ENCODE measurements at places on chromosomes 1 and 21. TPM values are rescaled to one million over a fixed set of nuclear protein-coding genes. Genes with fewer than 3 reads are reported as not detected.
A peak's percentile ranks its signal among the peaks of the same experiment; 100 is the strongest.

- DNase-seq = no peak
These were observed 24.2 kb downstream of the ABL2 start for GRCh38 chr1:179205284-179205683.

Gene OR2T2
- not detected for total RNA-seq

GRCh38 chr1:99580451-99580850 lies 65.5 kb upstream of the PALMD start:
- no peak for DNase-seq

Gene LCE1C
- total RNA-seq = not detected

- no peak for DNase-seq
These were observed 33.8 kb downstream of the HS2ST1 start for GRCh38 chr1:86948212-86948611.

Gene FCRL4
- total RNA-seq = not detected

Gene SYT6
- total RNA-seq = 0.13 TPM

Gene ITGB2
- total RNA-seq = 3.7 TPM

Gene HLCS
- 30.9 TPM for total RNA-seq

DNA sequence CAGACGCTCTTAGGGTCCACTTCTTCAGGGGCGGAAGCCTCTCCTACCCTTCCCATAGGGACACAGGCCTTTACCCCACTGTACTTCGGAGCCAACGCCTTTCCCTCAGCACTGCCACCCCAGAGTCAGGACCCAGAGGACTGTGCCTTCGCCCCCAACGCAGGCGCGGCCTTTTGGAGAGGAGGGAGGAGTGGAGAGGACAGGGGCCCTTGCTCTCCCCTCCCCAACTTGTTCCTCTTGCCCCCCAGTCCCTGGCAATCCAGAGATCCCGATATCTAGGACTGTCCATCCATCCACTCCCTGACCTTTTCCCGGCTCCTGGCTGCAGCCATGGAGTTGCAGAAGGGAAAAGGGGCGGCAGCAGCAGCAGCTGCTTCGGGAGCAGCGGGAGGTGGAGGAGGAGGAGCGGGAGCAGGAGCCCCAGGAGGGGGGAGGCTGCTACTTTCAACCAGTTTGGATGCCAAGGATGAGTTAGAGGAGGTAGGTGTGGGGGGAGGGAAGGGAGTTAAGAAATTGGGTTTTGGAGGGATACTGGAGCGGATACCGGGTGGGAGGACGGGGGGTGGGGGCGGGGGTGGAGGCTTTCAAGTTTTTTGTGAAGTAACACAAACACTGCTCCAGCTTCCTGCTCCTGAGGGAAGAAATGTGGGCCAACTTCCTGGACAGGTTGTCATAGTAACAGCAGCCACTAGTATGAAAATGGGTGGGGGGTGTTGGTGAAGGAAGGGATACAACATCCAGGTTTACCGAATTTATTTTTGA lies 636 bp downstream of the INTS3 start:
- peak; percentile 56 for DNase-seq

DNA sequence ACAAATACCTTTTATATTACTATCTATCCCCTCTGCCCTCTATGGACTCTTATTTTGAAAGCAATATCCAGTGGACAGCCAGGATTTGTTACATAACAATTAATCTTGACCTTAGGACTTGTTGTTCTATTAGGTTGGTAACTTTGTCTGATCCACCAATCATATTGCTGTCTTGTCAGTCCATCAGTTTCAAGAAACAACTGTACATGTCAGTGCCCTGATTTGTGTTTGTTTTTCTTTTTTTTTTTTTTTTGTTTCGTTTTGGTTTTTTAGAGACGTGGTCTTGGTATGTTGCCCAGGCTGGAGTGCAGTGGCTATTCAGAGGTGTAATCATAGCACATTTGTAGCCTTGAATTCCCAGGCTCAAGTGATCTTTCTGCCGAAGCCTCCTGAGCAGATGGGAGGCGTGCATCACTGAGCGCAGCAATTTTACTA lies 1.5 kb upstream of the SCP2 start:
- DNase-seq = peak; percentile 48

Gene CYP4Z1
- total RNA-seq = not detected

Gene LRRC38
- not detected for total RNA-seq

- no peak for DNase-seq
These were observed 640 bp downstream of the JTB start for GRCh38 chr1:153976819-153977249.

Gene INAVA
- 1.5 TPM for total RNA-seq

- no peak for DNase-seq
These were observed 481.8 kb upstream of the NFIA start for GRCh38 chr1:60600532-60600931.

- no peak for DNase-seq
These were observed 15.4 kb upstream of the ARF1 start for GRCh38 chr1:228066891-228067654.

DNA sequence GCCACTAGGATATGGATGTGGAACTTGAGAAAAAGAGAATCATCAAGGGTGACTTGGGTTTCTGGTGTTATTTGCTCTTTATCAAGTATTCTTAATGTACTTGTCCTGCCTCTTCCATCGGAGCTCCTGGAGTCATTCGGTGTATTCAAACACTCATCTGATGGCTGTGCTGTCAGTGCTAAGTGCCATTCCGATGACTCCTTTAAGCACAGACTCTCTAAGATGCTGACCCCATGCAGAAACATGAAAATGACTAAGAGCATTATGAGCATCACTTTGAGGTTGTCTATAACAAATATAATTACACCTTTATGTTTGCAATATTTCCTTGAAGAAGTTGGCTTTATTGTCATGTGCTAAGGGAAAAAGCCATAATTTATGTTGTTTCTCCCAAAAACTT lies 11.3 kb upstream of the RPL5 start:
- no peak for DNase-seq

Gene C4BPA
- not detected for total RNA-seq

GRCh38 chr1:227786673-227787512 lies 28.6 kb upstream of the PRSS38 start:
- no peak for DNase-seq

Gene CR1
- total RNA-seq = not detected

Gene VHLL
- total RNA-seq = not detected

DNA sequence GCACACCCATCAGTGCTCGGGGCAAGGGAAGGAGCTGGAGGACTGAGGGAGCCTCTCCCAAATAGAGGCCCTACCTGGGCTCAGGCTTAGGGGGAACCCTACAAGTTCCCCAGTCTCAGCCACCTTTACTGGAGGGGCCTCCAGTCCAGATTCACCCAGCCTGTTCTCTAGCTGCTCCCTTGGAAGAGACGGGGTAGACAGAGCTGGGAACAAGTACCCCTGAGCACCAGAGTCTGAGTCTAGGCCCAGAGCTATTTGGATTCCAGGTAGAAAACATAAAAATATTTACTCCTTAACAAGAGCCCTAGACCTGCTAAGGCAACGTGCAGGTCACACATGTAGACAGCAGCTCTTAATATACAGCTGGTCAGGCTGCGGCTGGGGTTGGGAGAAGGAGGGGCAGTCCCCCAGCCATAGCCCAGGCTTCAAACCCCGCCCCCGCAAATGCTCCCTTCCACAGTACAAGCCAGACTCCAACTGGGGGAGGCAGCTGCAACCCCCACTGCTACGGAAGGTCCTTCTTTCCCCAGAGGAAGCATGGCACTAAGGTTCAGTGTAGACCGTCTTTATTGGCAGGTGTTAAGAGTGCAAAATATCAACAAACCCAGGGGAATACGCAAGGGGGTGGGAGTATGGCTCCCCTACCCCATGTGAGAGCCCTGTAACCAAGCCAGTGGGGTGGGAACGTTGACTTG lies 8.0 kb downstream of the TENT5B start:
- no peak for DNase-seq

DNA sequence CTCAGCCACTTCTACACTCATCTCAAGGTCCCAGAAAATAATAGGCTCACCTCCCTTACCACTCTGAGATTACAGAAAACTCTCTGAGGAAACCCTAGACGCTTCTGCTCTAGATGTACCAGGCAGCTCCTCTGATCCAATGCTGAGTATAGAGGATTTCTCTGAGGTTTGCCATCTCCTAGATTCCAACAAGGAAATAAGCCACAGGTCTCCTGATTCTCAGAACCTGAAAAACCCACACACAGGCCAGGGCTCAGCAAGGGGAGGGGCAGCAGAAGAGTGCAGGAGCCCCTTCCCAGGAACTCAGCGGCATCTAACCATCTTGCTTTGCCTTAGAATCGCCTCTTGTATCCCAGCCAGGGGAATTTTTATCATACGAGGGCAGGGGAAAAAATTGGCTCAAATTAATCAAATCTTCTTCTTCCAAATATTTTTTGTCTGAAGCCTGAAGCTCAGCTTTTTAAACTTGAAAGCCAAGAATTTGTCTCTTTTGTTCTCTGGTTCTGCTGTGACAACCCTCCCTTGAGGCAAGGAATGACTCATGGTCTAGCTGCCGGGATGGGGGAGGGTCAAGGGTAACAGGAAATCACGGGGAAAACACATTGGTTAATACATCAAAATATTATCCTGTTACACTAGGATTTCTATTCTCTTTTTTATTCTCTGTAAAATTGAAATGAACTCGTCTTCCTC lies 30.8 kb downstream of the GORAB start:
- DNase-seq = peak; percentile 88

Gene BRINP3
- not detected for total RNA-seq

Gene NKAIN1
- total RNA-seq = not detected

GRCh38 chr1:82065916-82066315 lies 265.2 kb downstream of the ADGRL2 start:
- no peak for DNase-seq

GRCh38 chr1:178341261-178341956 lies 155.4 kb downstream of the CLEC20A start:
- DNase-seq = peak; percentile 90

GRCh38 chr1:108889706-108890384 lies 13.1 kb downstream of the GPSM2 start:
- no peak for DNase-seq

DNA sequence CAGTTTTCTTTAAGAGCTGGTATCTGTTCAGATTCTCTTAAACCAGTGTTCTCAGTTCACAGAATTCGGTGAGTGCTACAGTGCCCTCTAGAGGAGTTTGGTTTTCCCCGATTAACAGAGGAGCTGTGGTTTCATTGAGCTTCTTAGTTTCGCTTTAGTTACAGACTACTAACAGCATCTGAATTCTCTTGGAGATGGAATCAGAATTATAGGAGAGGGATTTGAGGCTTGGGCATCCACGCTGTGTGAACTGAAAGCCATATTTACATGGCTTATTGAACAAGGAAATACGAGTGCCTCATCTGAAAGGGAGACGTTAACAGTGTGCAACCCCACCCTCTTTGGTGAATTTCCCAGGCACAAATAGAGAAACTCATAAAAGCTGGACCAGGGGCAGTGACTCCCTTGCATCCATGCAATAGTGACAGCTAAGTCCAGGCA lies 202.0 kb downstream of the USH2A start:
- peak; percentile 78 for DNase-seq

- DNase-seq = no peak
These were observed 103.5 kb downstream of the NPHP4 start for GRCh38 chr1:5888606-5889211.

Gene TMEM59
- 247 TPM for total RNA-seq

Gene MAP3K21
- total RNA-seq = under 0.01 TPM

- DNase-seq = no peak
These were observed 78.4 kb upstream of the KCNA3 start for GRCh38 chr1:110752941-110753725.

DNA sequence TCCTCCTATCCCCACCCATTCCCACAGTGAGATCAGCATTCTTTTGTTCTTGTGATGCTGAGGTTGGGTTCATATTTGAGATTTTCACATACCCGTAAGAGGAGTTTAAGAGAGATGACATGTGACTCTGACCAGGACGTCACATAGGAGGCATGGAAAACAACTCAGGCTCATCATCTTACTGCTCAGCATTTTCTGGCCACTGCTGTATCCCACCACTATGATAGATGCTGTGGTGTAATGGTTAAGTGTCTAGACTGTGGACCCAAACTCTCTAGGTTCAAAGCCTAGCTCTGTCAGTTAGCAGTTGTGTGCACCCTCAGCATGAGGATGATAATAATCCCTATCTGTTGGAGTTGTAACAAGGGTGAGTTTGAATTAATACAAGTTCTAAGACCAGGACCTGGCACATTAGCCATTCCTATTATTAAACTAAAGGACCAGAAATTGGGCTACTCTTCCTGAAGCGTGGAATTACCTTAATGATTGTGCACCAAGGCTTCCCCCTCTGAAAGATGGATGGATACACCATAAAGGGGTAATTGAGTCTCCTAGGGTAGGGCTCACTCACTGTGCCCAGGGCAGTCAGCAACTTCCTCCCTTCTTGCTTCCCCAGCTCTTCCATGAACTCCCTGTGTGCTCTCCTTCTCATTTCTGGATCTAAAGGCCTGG lies 40.9 kb downstream of the LGR6 start:
- DNase-seq = peak; percentile 40

GRCh38 chr1:30476476-30476875 lies 246.9 kb downstream of the MATN1 start:
- no peak for DNase-seq

DNA sequence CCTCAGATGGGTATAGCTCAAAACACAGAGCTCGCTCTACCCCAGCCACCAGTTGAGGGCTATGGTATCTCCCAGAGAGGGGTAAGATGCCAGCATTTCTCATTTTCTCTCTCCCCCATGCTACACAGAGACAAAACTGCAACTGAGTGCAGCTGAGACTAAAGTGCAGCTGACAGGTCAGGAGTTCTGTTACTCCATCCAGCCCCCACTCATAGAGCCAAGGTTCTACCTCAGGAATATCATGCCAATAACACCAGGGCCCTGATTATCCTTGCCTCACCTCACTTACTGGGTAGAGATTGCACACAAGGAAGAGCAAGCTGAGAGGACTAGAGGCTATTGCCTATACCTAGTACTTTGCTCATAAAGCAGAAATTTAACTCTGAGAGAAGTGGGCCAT lies 34.6 kb downstream of the DPYD start:
- no peak for DNase-seq

DNA sequence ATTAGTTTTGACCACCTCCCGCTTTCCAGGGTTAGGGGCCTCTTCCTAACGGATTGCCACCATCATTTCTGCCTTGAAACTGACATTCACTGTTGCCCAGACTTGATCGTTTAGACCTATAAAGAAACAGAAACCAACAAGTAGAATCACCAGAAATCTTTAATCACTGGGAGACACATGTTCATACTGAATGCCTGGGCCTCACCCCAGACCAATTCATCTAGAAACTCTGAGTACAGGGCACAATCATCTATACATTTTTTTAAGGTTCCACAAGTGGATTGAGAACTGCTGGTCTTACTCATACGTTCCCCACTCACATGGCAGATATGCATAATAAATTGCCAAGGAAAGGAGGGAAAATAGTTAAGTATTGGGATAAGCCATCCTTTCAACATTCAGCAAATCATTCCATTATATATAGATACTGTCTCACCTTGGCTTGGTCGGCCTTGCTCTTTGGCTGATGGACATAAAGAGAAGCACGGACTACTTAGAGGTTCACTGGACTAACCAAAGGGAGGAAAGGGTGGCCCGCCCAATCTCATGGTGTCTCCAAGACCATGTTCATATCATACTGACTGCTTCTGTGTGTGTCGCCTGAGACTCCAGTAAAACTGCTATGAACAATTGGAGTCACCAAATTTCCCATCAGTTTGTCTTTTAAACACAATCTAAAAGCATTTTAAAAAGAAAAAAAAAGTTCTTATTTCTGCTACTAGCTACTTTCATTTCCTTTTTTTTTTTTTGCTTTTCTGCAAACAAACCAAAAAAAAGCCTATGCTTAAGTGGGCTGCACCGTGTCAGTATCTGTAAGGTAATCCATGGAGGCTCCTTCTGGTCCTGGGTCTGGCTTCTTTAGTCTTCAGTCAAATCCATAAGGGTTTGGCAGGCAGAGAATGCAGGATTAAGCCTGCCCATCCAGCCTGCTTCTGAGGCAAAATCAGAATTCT lies 9.4 kb upstream of the TARBP1 start:
- DNase-seq = no peak

- DNase-seq = no peak
These were observed 55.5 kb downstream of the TLR5 start for GRCh38 chr1:223087291-223088255.

Gene NUP210L
- total RNA-seq = not detected

Data from LHCN-M2 (cell line).